Stomach (tissue), 19 donors: ENCODE measurements at places on chromosomes 3 and 15. TPM values are rescaled to one million over a fixed set of nuclear protein-coding genes. Genes with fewer than 3 reads are reported as not detected.

GRCh38 chr3:1079662-1080061 is 13.2 kb upstream of the CNTN6 start:
- H3K4me1 ChIP-seq: no peaks in the 10 kb centered on the region
- H3K36me3 ChIP-seq: no peaks in the 10 kb centered on the region
- H3K4me3 ChIP-seq: no peak overlapping the region
- H3K27ac ChIP-seq: no peak overlapping the region

GRCh38 chr3:23811919-23812318 is 6.2 kb downstream of the UBE2E1 start:
- no peaks in the 10 kb centered on the region for H3K36me3 ChIP-seq
- H3K4me1 ChIP-seq: peaks cover 71% of the 10 kb centered on the region
- no peak overlapping the region for H3K27ac ChIP-seq
- no peak overlapping the region for H3K4me3 ChIP-seq
- DNase-seq: no peak

DNA sequence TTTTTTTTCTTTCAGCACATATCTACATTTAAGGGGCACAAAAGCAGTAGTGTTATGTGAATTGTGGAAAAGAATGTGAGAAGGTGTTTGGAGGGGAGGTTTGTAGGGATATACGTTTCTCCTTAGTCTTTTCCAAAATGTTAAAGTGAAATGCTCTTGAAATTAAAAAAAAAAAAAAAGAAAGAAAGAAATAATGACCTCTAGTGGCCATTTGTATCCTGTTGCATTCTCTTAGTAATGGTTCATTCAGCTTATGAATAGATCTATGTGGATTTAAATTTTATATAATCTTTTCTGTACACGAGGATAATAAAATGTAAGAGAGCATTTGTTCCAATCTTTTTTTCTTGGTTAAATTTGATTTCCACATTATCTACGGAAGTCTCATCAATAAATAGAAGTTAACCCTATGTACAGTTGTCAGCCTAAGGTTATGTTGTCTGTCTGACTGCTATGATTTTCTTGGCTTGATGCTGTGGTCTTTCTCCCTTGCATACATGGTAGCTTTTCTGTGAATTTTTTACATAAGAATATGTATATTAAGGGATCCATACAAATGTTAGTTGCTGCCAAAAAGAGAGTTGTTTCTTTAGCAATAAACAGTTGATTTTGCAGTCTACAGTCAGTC is 1.7 kb downstream of the P2RY13 start:
- no peaks in the 10 kb centered on the region for H3K4me1 ChIP-seq
- H3K27ac ChIP-seq: peak overlapping the region; percentile 63
- H3K27me3 ChIP-seq: no peaks in the 10 kb centered on the region
- no peaks in the 10 kb centered on the region for H3K36me3 ChIP-seq
- no peak for DNase-seq
- no peak overlapping the region for H3K4me3 ChIP-seq

DNA sequence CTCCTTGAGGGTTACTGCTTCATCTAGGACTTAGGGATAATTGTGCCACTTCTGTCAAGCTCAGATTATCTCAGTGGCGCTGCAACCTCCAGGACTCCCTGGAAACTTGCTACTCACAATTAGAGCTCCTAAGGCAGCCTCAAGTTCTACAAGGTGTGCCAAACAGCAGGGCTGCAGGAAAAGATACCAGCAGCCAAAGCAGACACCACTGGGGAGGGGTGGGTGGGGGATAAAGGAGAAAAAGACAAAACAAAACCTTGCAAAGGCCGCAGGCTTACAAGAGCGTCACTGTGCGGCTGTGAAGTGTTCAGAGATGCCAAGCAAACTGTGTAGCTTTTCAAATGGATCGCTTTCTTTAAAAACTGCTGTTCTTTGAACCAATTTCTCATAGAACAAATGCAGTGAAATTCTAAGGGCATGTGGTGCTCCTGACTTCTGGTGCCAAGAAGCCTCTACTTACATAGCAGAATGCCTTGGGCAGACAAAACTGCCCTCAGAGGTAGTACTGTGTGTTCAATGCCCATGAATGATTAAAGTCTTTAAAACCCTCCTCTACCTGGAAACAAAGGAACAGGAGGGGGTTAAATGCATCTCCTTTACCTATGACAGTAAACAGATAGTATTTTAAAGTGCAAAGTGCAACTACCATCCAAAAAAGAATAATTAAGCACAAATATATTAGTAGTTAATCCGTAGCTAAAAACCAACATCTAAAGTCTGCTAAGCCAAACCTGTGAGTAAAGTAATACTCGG is 353.4 kb downstream of the FOXP1 start:
- no peak for DNase-seq
- no peaks in the 10 kb centered on the region for H3K27me3 ChIP-seq
- no peak overlapping the region for H3K27ac ChIP-seq
- H3K4me1 ChIP-seq: no peaks in the 10 kb centered on the region

GRCh38 chr3:133956353-133956752 is 60.7 kb upstream of the RAB6B start:
- no peaks in the 10 kb centered on the region for H3K36me3 ChIP-seq
- H3K27ac ChIP-seq: no peak overlapping the region
- no peak for DNase-seq
- H3K27me3 ChIP-seq: no peaks in the 10 kb centered on the region
- H3K4me3 ChIP-seq: no peak overlapping the region

DNA sequence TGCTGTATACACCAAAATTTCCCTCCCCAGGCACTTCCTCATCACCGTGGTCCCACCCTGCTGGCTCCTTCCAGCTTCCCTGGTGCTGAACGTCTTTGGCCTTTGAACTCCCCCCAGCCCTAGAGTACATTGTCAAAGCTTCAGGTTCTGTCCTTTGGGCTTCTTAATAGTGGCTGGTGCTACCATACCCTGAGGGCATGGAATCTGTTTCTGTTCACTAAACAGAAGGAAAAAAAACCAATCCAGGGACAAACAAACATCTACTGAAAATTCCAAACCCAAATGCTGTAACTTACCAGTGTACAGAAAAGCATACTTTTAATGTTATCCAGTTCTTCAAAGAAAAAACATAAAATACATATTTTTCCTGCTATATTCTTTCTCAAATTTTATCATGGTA is 148.7 kb downstream of the MYLK start:
- H3K27ac ChIP-seq: no peak overlapping the region
- H3K4me1 ChIP-seq: no peaks in the 10 kb centered on the region
- H3K4me3 ChIP-seq: no peak overlapping the region
- no peak for DNase-seq

DNA sequence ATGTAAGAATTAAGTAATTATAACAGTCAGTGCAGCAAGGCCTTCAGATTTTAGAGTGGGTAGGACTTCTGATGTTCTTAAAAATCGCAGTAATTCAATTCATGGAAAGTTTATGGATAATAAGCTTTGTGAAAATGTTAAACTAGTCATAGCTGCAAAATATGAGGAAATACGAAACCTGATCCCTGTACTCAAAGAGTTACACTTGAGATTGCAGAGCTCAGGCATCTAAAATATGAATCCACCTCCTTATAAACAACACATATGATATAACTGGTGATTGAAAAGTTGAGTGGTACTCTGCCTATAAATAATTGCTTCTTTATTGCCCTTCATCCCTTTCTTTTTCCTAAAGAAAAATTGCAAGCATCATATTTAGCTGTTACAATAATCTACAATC is 473.3 kb downstream of the OTOL1 start:
- no peaks in the 10 kb centered on the region for H3K36me3 ChIP-seq
- no peaks in the 10 kb centered on the region for H3K27me3 ChIP-seq

DNA sequence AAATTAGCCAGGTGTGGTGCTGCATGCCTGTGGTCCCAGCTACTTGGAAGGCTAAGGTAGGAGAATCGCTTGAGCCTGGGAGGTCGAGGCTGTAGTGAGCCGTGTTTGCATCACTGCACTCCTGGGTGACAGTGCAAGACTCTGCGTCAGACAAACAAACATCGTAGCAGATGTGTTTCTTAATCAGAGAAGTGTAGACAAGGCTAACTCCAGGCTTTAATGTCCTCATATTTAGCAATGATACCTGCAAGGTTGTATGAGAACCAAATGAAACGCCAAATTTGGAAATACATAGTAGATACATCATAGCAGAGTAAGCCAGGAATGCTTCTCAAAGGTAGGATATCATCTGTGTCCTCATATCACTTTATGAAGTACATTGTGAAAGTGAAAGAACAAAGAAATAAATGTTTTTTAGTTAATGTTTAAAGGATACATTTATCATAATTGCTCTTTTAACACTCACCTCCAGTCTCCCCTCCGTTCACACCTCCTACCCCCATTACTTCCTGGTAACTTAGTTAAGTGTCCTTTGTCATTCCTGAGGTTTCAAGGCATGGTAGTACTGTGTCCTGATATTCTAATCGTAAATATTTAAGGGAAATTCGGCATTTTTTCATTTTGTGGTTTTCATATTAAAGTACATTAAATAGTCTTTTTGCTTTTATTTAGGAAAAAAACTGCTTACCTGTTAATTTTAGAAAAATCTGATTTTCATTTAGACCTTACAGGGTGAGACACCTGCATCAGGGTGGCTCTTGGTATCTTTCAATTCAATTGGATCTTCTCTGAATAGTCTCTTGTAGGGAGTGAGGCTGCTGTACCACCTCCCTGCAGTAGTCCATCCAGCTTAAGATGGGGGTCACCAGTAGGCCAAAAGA is 96.1 kb downstream of the OPA1 start:
- H3K4me1 ChIP-seq: no peaks in the 10 kb centered on the region
- peaks cover 40% of the 10 kb centered on the region for H3K36me3 ChIP-seq
- no peak for DNase-seq
- H3K4me3 ChIP-seq: no peak overlapping the region
- H3K27me3 ChIP-seq: no peaks in the 10 kb centered on the region
- H3K27ac ChIP-seq: no peak overlapping the region

DNA sequence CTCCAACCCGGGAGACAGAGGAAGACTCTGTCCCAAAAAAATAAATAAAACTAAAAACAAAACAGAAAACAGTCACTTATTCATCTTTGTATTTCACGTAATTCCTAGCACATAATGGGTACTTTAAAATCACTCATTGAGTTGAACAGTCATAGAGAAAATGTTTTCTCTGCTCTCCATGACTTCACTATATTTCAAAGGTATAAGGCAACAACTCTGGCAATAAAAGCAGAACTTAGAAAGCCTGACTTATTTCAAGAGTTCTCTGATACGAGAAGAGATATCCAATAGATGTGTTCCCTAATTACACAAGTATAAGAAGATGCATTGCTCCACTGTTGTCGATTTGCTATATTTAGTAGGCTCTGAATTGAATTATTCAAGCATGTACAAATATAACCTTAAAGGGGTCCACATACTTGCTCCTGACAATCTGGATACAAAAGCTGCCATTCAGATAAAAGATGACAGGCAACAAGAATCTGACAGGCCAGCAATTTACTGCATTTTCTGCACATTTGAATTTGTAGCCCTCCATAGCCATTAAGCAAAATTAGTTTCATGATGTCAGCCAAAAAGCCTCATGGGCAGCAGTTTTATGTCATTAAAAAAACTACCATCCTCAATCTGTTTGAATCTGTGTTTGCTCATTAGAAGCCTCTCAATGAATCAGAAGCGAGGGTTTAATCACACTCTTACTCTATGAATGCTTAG is 47.9 kb downstream of the PEAK1 start:
- H3K4me1 ChIP-seq: no peaks in the 10 kb centered on the region
- no peak overlapping the region for H3K27ac ChIP-seq
- H3K36me3 ChIP-seq: no peaks in the 10 kb centered on the region
- no peak for DNase-seq
- no peak overlapping the region for H3K4me3 ChIP-seq

GRCh38 chr15:42401544-42402454 is 42.5 kb downstream of the CAPN3 start:
- no peak for DNase-seq
- H3K27me3 ChIP-seq: no peaks in the 10 kb centered on the region
- no peaks in the 10 kb centered on the region for H3K4me1 ChIP-seq

DNA sequence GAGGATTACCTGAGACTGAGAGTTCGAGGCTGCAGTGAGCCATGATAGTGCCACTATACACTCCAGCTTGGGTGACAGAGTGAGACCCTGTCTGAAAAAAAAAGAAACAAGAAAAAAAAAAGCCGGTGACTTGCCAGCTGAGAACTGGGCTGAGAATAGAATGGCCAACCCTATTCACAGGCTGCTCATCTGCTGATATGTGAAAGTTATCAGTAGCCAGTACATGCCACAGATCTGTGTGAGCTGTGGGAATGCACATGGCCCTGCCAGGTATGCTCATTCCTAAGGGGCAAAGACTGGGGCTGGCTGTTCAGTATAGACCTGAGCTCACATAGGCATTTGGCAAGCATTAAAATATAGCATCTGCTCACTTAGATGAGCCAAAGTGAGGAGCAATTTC is 30.9 kb downstream of the IL20RB start:
- no peak overlapping the region for H3K27ac ChIP-seq
- H3K4me3 ChIP-seq: no peak overlapping the region
- H3K27me3 ChIP-seq: no peaks in the 10 kb centered on the region
- no peak for DNase-seq
- no peaks in the 10 kb centered on the region for H3K4me1 ChIP-seq

GRCh38 chr3:182787302-182788036 is 5.8 kb upstream of the ATP11B start:
- H3K27me3 ChIP-seq: no peaks in the 10 kb centered on the region
- H3K4me3 ChIP-seq: no peak overlapping the region
- peaks cover 3% of the 10 kb centered on the region for H3K4me1 ChIP-seq
- no peak overlapping the region for H3K27ac ChIP-seq
- no peak for DNase-seq

DNA sequence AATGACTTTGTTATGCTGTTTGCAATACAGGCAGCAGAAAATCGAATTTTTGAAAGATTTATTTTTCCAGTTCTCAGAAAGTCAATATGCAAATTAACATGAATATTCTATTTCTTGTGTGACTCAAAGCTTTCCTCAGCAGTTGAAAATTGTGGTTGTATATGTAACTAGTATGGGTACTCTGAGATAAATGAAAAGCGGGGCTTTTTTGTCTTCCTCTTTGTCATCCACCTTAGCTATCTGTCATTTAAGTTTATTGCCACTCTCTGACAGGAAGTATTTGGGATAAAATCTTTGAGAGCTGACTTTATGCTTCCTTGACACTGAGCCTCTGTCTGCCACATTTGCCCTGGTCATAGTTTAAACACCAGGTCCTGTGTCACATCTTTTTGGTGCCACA is 91.5 kb downstream of the ATG7 start:
- peaks cover 22% of the 10 kb centered on the region for H3K4me1 ChIP-seq
- no peaks in the 10 kb centered on the region for H3K27me3 ChIP-seq
- DNase-seq: no peak
- H3K27ac ChIP-seq: no peak overlapping the region
- H3K36me3 ChIP-seq: peaks cover 84% of the 10 kb centered on the region

The RTF1 gene
- polyA plus RNA-seq: 16.7 TPM

The HGD gene
- 6.3 TPM for polyA plus RNA-seq
